ENCODE measurements at places on chromosomes 11 and 22. TPM values are rescaled to one million over a fixed set of nuclear protein-coding genes. Genes with fewer than 3 reads are reported as not detected.

DNA sequence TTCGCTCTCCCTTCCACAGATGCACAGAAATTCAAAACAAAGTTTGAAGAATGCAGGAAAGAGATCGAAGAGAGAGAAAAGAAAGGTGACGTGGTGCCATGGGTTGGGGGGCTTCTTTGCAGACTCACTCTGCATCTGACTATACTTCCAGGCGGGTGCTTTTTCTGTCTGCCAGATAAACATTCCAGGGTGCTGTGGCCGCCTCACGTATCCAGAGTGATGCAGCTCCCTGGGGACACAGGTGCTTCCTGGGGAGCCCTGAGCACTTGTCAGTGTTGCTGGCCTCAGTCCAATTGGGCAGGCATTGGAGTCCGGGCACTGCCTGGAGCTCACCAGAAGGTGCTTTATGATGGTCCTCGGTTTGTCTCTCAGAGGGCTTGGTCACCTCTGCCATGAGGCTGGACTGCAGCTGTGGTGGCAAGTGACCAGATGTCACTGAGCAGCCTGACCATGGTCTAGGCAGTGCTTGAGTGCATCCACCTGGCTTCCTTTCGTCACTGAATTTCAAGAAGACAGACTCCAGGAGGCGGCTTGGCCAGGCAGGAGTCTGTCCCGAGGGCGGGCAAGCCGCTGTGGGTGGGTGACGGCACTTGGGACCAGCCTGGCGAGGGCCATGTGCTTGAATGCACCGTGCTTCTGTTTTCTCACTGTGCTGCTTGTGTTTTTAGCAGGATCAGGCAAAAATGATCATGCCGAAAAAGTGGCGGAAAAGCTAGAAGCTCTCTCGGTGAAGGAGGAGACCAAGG lies 5.1 kb upstream of the ZDHHC8 start:
- DNase-seq = no peak

DNA sequence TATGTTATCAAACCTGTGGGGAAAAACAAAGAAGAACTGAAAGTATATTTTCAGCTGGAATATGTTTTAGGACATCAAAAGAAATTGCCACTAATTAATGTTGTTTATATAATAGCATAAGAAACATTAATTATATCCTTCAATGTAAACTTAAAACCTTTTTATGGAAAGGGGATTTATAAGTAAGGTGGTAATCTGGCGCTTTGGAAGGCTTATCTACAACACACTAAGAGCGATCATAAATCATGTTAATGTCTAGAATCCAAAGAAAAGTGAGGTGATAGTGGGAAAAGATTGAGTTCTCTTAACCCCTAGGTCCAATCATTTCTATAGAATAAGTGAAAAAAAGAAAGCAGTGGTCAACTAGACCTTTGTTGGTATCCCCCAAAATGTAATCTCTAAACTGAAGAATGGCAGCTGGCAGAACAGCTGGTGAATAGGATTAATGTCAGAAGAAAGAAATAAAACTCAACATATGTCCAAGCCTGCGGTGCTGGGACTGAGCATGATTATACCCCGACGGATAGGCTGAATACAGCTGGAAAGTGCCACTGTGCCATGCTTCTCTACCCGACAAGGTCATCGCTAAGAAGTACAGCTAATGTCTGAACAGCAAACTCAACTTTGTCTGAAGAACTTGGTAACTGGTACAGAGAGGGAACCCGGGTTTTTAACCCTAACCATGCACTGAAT lies 64.0 kb downstream of the SOX6 start:
- no peak for DNase-seq

DNA sequence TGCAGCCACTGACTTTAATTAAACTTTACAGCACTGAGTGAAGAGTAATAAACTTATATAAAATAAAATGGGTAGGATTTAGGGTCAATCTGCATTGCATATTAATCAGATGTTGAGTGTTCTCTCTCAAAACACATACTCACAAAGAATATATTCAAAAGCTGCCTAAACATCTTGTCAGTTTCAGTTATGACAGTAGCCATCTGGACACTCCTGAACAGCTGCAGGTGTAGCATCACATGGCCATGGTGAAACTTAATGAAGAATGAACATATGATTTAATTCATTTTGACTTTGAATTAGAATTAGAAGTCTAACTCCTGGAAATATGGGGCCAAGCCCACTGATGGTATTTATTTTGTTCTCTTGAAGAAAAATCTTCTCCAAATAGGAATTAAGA lies 684.3 kb upstream of the RAG2 start:
- DNase-seq = no peak

The TMEM132A gene
- 3.7 TPM for total RNA-seq

The MUC6 gene
- total RNA-seq = not detected

DNA sequence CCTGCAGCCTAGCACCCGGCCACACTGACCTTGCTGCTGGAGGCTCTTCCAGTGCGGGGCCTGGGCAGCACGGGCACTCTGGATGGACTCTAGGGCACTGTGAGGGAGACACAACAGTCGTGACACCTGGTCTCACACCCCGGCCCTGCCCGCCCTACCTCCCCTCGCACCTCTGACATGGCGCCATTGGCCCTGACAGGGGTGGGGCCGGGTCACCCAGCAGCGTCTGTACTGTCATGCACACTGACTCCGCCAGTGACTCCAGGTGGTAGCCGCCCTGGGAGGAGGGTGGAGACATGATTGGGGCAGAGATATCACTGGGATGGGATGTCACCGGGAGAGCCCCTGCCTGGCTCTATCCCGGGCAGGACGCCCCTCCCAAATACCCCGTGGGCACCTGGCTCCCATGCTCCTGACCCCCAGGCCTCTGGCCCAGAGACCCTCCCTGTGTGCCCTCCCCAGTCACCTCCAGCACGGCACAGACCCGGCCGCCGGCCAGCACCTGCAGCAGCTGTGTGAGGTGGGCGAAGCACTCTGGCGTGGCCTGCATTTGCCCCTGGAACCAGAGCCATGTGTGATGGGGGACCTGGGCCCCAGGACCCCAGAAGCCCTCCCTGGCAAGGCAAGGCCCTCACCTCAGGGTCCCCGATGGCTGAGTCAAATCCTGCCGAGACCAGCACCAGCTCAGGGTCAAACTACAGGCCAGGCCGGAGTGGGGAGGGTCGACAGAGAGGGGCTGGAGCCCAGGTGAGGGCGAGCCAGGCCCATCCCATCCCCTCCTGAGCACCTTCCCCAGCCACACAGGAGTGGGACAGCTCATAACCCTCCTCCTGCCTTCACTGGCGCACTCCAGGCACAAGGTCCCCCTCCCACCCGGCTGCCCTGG lies 2.6 kb downstream of the HDAC10 start:
- no peak for DNase-seq

The PDGFD gene
- total RNA-seq = 11.6 TPM

The A4GALT gene
- 26.8 TPM for total RNA-seq

- no peak for DNase-seq
These were observed 18.8 kb downstream of the P2RY2 start for GRCh38 chr11:73236854-73237253.

The PHLDA2 gene
- not detected for total RNA-seq

DNA sequence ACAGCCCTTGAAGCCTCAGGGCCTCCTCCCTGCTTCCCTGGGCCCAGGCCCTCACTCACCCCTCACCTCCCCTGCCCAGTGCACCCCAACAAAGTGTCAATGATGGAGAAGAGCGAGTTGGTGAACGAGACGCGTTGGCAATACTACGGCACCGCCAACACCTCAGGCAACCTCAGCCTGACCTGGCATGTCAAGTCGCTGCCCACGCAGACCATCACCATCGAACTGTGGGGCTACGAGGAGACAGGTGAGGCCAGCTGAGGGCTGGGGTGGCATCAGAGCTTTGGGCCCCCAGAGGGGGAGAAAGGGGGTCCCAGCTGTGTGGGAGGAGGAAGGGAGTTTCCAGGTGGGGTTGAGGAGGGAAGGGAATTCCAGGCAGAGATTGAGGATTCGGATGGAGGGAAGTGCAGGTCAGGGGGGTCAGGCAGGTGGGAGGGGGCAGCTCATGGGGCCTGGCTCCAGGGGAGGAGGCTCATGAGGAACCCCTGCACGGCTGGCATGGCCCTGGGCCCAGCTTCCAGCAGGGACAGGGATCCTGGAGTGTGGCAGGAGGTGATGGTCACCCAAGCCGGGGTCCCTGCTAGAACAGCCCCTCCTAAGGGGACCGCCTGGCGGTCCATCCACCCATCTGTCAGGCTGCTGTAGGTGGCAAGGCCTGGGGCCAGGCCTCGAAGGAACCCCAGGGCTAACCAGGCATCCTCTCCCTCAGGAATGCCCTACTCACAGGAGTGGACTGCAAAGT lies 2.9 kb downstream of the SUSD2 start:
- peak; percentile 56 for DNase-seq

GRCh38 chr22:36860821-36861659 lies at the start of gene NCF4:
Gene NCF4, plus strand, starts transcription at chr22:36861006. Its CDS starts 166 bp downstream, at chr22:36861172.
- peak; percentile 87 for DNase-seq

- no peak for DNase-seq
These were observed 110.9 kb downstream of the TSPAN18 start for GRCh38 chr11:44837661-44838060.

DNA sequence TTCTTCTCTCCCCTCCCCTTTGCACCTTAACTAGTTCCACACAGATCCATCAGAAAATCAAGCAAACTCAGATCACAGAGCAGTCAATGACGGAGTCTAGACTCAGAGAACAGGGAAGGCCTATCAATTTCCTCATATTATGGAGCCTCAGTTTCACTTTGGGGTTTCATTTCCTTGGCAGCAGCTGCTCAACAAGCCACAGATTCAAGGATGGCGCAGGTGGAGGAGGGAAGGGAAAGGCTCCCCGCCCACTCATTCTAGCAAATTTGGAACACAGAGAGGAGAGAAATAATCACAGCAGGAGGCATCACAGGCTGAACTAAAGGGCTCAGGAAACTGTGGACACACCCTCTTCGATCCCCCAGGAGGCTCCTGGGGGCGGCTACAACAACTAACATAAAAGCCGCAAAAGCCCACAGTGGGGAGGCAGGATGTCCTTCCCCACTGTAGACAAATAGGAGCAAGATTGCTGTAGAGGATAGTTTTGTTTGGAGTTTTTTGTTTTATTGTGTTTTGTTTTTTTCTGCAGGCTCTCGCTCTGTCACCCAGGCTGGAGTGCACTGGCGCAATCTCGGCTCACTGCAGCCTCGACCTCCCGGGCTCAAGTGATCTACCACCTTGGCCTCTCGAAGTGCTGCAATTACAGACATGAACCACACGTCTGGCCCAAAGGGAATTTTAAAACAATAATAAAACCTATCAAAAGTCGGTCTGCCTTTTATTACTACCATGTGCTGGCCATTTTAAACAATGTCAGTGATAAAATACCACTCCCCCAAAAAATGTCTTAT lies 3.4 kb downstream of the PLAAT3 start:
- peak; percentile 47 for DNase-seq

The PTPRCAP gene
- total RNA-seq = 0.71 TPM

DNA sequence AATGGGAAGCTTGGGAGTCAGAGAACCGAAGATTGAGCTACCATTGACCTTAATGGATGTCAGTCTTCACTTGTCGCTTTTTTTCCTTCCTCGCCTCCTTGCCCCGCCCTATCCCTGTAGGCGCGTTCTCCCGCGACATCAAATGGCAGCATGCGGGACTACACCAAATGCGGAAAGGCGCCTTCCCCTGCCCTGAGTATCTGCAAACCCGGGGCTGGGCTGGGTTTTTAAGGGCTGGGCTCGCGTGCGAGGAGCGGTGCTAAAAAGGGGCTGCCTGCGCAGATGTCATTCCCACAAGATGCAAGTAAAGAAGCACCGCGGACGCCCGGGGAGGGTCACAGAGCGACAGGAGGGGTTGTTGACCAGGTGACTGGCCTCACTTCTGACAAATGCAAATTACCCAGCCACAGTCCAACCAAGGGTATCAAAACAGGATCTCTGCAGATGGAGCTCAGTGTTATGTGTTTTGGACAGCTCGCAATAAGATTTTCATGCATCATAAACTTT lies 4.7 kb upstream of the FAM111B start:
- peak; percentile 69 for DNase-seq

DNA sequence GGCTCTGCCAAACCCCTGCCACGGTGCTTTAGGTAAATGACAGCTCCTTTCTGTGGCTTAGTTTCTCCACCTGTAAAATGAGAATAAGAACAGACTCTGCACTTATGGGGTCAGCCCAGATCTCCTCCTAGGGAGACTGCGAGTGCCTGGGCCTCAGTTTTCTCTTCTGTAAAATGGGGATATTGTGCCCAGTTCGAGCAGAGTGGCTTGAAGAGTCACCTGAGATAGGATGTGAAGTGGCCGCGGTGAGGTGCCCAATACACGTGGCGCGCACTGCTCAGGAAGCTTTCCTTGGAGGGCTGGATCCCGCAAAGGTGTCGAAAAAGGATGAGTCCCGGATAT lies 473 bp upstream of the EMID1 start:
- DNase-seq = no peak

DNA sequence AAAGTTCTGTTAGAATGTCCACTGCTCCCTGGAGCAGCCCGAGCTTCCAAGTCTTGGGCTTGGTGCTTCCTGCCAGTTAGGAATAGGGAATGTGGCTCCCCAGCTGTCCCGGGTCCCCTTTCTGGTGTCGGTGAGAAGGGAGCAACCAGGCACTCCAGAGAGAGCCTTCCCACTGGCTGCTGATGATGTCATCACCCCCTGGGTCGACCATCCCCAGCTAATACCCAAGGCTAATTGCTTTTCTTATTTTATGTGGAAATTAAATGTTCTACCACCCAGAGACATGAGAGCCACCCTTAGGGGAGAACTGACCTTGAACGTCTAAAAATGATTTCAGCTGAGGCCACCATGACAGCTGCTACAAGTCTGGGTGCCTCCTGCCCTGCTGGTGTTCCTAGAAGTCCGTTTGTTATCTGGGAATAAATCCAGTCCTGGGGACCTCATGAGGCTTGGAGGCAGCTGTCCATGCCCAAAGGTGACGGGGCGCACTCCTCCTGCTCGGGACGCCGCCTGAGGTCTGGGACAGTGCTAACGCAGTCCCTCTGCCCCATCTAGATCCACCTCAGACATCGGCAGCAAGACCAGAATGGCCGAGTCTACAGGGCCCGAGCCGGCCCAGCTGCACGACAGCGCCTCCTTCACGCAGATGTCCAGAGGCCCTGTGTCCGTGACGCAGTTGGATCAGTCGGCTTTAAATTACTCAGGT lies 42.3 kb downstream of the C11orf91 start:
- no peak for DNase-seq

- no peak for DNase-seq
These were observed 628.7 kb downstream of the NTM start for GRCh38 chr11:131999084-131999483.

- DNase-seq = no peak
These were observed 210.6 kb downstream of the SWAP70 start for GRCh38 chr11:9874466-9874865.

DNA sequence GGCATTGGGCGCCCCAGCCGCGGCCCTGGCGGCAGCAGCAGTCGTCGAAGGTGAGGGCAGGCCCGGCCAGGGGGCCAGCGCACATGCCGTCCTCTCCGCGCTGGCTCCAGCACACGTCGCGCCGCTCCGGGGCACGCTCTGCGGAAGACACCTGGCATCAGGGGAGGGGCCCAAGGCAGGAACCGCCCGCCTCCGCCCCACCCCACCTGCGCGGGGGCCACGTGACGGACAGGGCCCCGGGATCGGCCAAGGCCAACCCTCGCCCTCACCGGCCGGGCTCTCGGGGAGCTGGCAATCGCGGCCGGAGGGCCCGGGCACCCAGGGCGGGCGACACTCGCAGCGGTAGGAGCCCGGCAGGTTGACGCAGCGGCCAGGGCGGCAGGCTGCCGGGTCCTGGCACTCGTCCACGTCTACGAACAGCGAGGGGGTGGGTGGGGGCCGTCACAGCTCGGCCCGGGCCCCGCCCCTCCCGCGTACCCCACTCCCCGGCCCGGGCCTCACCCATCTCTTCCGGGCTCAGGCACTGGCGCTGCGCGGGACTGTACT lies 14.9 kb downstream of the SCYL1 start:
- no peak for DNase-seq

- DNase-seq = no peak
These were observed 35.4 kb downstream of the BIRC2 start for GRCh38 chr11:102382384-102382783.

The LMO1 gene
- not detected for total RNA-seq
